ENCODE measurements at places on chromosomes 3 and 15.

DNA sequence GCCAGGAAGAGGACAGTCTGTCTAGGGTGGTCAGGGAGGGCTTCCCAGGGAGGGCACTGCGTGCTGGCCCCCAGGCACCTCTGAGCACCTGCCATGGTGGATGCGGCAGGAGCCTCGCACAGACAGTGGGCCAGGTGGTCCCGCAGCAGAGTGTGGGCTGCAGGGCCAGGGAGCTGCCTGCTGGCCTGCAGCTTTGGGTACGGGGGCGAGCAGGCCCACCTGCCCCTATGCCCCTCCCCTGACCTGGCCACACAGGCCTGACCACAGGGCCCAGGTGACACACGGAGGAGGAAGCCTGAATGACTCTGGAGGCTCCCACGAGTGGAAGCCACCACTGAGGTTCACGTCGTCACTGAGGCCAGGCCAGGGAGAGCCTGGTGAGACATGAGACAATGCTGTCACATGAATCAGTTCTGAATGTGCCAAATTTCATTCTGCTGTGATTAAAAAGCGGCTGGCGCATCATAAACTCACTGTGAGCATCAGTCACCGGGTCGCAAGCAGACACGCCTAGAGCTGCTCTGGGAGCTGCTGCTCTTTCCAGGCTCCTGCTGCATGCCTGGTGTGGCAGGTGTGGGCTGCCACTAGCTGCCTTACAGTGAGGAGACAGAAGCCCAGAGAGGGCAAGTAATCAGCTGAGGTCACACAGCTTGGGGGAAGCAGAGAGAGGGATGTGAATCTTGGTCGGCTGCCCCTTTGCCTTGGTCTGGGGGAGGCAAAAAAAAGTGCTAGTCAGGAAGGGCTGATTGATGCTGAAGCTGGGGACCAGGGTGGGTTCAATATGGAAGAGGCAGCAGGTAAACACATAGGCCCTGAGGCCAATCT lies 39.5 kb upstream of the IQSEC1 start:
- DNase-seq = peak; percentile 22

GRCh38 chr3:3586843-3587646 lies 212.2 kb upstream of the LRRN1 start:
- DNase-seq = no peak

GRCh38 chr3:52231502-52232278 lies 6.2 kb upstream of the TLR9 start:
- peak; percentile 88 for DNase-seq

GRCh38 chr15:47548231-47548630 lies 169.1 kb upstream of the SEMA6D start:
- DNase-seq = no peak

- DNase-seq = no peak
Measured at GRCh38 chr15:91783008-91783407, 70.5 kb upstream of the SLCO3A1 start.

DNA sequence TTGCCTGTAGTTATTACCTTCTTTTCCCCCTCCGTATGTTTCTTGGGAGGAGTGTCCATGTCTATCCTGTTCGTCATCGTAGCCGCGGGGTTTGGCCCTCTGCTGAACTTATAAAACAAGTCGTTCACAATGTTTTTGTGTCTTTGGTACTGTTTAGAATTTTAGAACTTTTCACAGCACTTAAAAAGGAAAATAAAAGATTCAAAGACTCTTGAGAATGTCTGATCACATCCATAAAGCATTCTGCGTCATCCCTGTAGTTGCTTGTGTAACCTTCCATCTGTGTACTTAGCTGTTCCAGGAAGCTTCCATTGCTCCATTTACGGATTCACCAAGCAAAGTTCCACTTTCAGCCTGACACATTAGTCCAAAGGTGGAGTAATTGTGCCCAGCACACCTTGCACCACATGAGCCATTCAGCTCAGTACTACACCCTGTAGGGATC lies 677.1 kb upstream of the NR2F2 start:
- DNase-seq = no peak

DNA sequence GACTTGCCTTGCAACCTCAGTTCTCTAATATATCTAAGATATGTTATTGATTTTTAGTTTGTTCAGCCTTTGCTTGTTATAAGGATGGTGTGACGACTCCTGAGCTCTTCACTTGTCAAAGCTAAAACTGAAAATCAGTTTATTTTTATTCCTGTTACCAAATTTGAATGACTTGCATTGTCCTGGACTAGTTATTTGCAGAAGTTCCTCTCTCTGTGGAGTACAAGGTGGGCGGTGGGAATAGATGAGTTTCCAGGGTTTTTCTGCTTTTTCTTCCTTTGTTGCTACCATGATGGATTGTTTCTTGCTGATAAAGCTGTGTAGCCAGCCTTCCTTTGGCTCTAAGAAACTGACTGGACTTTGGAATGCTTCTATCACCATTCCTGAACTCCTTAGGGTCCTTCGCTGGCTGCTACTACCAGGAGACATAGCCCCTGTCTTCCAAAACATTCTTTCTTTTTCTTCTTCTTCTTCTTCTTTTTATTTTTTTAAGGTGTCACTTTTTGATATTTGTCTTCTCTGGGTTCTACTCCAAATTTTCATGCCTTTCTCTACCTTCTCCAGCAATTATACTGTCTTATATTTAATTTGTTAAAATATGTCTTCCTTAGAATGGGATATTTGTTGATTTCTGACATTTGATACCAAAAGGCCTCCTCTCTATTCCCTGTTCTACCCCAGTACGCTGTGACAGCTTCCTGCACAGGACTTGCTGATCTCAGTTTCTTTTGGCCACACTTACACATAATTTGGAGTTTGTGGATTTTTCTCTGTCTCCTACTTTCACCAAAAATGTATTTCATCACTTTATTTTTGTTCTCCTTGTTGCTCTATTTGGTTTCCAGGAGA lies 145.1 kb upstream of the THRB start:
- no peak for DNase-seq

GRCh38 chr15:78711638-78712037 lies 70.6 kb upstream of the CHRNB4 start:
- no peak for DNase-seq

GRCh38 chr3:62940771-62941563 lies 65.8 kb upstream of the CADPS start:
- DNase-seq = no peak

GRCh38 chr3:119628816-119629445 lies 31.2 kb downstream of the PLA1A start:
- DNase-seq = no peak

DNA sequence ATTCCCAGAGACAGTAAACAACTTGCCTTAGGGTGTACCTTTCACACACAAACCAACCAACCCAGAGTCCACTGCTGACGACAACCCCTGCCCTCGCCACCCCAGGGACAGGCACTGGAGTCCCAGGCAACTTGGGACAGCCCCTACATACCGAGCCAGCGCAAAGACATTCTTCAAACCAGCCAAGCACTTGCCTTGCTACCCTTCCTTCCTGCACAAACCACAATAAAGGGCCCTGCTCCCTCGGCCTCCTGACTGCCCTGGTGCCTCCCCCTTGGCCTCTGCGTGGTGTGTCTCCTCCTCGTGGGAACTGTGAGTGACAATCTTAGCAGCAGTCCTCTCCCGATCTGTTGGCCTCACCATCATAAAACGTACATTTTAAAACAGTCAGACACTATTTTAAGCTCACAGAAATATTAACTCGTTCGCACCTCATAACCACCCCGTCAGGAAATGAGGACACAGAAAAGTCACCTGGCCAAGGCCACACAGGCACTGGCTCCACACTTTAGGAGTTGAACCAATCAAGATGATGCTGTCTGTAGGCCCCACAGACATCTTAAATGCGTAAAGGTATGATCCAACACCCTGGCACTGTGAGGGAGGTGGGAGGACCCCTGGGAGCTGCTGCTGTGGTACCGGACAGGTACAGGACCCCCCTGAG lies 113.8 kb downstream of the ADCY5 start:
- DNase-seq = no peak

DNA sequence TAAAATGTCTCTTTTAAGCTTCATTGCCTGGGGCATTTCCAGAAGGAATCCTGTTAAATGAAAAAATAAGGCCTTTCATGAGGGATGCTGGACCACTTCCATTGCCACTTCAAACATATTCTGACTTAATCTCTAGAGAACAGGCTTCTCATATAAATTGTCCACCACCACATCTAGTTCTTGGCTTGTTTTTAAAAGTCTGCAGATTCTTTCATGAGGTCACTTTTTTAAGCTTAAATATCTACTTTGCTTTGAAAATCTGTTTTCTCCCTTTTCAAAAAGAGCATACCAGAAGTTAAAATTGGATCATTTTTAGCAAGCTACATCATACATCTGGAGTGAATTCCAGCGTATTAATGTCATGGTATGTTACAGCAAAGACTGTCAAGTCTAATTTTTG lies 131.6 kb downstream of the C3orf70 start:
- no peak for DNase-seq

- peak; percentile 43 for DNase-seq
Measured at GRCh38 chr3:51937014-51937413, 4.7 kb downstream of the RRP9 start.

GRCh38 chr3:78825118-78825857 lies 942.5 kb downstream of the ROBO1 start:
- no peak for DNase-seq

DNA sequence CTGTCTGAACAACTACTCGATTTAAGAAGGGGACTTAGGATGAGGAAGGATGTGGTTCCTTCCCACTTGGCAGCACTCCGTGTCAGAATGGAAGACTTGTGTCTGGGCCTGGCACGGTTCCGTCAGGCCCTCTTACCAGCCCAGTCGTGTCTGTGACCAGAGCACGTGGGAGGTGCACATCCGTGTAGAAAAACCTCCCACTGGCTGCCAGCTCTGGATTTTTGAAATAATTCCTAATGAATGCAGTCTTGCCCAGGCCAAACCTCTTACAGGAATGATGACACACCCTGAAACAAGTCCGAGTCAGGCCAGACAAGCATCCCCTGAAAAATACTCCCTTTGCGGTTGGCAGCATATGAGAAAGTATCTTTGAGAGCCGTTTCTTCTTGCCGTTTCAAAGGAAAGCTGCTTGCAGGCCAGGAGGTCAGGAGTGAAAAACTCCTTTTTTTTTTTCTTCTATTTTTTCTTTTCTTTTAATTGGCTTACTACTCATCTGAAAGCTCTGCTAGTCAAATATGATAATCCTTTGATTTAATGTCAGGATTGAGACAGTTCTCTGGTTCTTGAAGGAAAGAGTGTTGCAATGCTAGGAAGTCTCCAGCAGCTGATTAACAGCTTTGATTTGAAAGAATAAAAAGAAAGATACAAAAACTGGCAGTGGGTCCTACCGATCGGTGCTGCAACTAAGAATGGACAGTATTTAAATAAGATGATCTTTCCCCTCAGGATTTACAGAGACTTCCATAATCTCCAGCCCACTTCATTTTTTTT lies 19.8 kb downstream of the IL1RAP start:
- peak; percentile 80 for DNase-seq

GRCh38 chr3:19711160-19711782 lies 222.7 kb downstream of the EFHB start:
- DNase-seq = no peak

DNA sequence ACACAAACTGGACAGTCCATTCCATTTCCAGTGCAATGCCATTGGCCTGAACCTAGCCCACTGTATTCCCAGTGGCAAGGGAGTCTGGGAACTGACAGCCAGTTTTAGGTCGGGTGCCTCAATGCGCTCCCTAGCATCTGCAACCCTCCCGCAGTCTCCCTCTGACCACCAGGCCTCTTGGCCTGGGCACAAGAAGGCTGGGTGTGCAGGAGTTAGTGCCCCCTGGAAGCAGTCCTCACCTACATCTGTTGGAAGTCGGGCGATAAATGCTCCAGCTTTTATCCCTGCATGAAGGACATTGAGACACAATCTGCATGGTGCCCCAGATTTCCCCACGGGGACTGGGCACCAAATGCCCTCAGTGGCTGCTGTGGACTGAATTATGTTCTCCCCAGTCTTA lies 12.7 kb downstream of the C3orf22 start:
- DNase-seq = peak; percentile 19

GRCh38 chr15:73273181-73274002 lies 95.4 kb downstream of the HCN4 start:
- DNase-seq = no peak

DNA sequence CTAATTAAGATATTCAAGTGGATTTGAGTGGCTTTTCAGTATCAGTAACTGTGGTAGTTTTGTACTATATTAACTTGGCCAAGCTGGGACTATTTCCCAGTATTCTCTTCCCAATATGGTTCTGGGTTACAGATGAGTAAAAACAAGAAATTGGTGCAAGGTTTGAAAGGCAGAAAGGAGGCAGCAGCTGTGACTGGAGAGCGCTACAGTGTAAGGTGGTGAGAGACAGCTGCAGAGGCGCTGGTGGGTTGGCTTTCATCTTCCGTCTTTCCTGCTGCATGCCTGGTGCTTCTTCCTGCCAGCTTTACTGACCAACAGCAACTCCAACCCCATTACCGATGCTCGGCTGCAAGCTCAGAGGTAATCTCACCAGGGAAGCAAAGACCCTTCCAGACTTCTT lies 9.8 kb downstream of the DPH3 start:
- no peak for DNase-seq

GRCh38 chr15:77782691-77783090 lies 150.0 kb upstream of the LINGO1 start:
- no peak for DNase-seq

GRCh38 chr3:162029736-162030135 lies 533.1 kb downstream of the OTOL1 start:
- DNase-seq = no peak

- DNase-seq = no peak
Measured at GRCh38 chr15:72086920-72087648, 30.9 kb downstream of the MYO9A start.

DNA sequence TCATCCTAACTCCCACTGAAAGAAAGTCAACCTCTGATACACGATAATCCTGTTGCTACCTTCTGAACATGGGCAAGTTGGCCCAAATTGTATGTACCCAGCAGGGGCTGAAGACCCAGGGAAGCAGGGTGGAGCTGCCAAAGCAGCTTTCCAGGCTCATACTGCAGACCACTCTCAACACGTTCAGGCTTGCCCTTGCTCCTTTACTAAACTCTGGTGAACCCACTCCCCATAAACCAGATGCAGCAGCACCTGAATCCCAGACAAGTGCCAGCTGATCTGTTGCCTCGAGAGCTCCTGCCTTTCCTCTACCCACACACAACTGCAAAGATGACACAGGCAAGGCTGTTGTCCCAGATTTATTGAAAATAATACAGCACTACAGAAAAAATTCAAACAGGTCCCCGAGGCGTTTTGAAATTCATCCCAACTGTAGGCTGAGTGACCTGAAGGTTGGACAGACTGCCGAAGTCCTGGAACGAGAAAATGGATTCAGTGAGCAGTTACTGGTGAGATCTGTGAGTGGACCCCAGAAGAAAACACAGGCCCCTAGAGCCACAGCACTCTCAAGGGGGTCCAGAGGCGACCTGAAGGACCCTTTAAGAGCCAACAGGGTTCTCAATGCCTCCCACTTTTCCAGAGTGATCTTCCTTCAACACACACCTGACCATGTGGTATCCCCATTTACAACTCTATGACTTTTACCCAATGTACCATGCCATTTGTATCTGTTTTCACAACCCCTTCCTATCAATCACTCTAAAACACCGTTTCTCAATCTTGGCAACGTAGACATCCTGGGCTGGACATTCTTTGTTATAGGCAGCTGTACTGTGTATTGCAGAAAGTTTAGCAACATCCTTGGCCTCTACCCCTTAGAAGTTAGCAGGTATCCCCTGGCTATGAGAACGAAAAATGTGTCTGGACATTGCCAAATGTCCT lies 3.6 kb downstream of the RPS17 start:
- no peak for DNase-seq
